ENCODE measurements at places on chromosomes 4 and X.

- no peak for DNase-seq
Observed at GRCh38 chr4:186651624-186652023, 72.0 kb downstream of the FAT1 start.

- no peak for DNase-seq
Observed at GRCh38 chr4:39205000-39205399, 22.7 kb downstream of the WDR19 start.

GRCh38 chrX:44061968-44062614 is 88.9 kb upstream of the NDP start:
- no peak for DNase-seq

DNA sequence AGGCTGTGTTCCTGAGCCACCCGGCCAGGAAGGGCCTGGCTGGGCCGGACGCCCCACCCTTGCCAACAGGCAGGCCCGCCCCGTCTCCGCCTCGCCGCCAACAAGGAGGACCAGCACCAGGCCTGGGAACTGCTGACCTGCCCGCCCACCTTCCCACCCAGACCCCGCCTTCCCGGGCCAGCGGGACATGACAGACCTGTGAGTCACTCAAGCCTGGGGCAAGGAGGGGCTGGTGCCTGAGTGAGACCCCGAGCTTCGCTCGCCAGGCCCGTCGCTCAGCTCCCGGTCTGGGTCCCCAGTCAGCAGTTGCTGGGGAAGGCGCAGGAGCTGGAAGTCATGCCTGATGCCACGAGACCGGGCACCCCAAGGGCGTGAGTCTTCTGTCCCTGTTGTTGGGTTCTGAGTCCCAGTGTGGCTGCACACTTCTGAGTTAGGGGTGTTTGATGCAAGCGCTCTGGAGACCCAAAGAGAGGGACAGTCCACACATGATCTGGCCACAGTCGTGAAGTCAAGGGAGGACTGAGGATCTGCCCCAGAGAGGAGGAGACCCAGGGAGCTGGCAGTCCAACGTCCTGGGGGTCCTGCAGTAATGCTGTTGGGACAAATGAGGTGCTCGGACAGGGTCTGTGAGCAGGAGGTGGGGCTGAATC is at the start of gene DNASE1L1:
Gene DNASE1L1, minus strand, starts transcription at position 33 of the 650 bp plus-strand sequence. CDS start 3,686 bp downstream, outside the sequence.
- DNase-seq, result no peak

DNA sequence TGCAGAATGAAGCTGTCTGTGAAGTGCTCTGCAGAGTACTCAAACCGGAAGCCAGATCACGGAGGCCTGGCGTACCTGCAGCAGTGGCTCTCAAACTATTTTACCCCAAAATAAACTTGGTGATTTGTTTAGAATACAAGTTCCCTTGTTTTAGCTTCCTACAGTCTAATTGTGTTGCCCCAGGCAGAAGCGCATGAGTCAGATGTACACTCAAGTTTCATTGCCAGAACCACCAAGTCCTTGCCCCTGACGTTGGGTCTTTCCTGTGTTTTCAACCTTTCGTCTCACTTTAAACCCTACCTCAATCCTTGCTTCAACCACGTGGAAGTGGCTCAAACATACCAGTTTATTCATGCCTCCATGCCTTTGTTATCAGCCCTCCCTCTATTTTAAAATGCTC is 66.2 kb upstream of the SLC7A11 start:
- DNase-seq, result no peak

- DNase-seq, result no peak
Observed at GRCh38 chrX:48035891-48036290, 29.1 kb downstream of the SPACA5 start.

GRCh38 chrX:44223150-44223549 is 120.3 kb downstream of the EFHC2 start:
- no peak for DNase-seq
